NCI-H510A (cell line): ENCODE measurements at places on chromosomes 5 and 9.

DNA sequence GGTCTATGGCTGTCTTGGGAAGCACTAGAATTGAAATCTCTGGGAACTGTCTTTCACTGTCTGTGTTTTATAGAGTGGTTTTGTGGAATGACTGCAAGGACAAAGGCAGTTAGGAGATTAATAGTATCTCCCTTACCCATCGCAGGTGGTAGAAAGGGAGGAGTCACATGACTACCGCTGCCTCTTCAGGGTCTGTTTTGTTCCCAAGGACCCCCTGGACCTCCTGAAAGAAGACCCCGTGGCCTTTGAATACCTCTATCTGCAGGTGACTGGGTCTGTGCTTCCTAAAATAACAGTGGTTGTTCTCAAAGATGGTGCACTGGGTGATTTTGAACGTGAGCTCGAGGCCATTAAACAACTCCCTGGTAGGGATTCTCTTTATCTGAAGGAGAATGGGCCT lies 22.8 kb upstream of the TRMT10B start:
- no peak for DNase-seq

DNA sequence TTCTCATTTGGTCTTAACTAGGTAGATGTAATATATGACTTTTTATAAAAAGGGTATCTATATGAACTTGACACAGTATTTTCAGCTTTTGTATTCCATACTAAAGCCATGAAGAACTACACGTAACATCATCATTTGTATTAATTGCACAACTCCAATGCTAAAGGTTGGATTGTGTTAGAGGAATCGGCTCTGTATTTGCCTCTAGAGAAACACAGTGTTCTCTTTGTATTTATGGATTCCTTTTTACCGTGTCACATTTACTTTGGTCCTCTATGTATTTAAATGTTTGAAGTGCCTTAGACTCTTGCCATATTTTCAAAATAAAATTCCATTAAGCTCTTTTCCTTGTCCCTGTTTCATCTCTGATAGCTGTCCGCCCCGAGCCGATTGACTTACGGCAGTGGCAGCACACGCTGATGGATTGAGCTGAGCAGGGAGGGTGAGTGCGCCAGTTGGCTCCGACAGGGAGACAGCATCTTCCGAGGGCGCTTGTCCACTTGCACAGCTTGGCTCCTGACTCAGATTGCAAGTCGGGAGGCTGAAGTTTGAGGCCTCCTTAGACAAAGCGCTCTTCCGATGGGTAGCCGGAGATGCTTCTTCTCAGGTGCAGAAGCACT lies 95.6 kb upstream of the DMRT1 start:
- no peak for DNase-seq

DNA sequence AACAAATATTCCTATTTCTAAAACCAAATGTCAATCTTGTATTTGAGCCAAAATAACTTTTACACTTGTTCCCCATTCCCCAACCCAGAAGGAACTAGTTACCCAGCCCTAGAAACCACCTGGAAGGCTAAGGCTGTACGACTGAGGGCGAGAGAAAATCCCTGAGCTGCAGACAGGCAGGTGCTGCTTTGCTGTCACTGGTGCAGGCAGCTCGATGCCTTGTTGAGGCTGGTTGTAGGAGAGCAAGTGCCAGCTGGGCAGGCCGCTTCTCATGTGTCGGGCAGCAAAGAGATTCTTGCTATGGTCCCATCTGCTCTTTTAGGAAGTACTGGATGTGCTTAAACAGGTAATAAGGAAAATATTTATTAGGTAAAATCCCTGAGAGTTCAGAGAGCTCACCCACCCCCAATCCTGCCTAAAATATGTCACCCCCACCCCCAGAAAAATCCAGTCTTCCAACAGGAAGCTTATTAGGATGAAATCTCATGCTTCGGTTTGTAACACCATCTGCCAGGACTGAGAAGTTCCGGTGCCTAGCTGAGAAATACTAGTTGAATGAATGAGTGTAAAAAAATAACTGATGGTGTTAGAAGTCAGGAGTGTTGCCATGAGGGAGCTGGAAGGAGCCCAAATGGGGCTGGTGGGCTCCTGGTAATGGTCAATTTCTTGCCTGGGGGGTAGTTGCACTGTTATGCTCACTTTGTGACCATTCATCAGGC lies 91.1 kb upstream of the DMRT1 start:
- no peak for DNase-seq

GRCh38 chr9:84271921-84272556 lies 68.5 kb downstream of the SLC28A3 start:
- no peak for DNase-seq

DNA sequence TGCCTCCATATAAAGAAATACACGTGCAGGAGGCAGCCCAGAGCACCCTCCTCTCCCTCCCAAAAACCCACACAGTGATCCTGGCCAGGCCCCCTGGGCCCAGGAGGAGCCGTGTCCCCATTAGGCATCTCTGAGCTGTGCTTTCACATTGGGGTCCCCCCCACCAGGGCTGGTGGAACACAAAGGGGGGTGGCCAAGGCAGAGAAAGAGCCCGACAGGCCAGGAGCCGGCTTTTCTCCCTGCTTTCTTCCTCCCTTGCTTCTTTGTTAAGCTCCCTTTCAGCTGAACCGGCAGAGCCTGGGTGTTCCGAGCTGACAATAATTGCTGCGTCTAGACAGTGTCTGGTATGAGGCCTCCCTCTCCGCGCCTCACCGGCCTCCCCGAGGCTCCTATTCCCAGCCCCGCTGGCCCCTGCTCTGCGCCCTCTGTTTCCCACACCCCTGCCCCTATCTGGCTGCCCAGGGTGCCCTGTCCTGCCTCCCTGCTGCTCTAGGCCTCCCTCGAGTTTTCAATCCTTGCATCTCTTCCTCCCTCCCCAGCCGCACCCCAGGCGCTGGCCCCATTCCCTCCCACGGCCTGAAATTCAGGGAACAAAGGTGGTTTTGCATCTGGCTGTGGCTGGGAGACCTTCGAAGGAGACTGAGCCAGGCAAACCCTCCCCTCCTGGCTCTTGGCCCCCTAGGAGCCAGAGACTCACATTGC lies 120.6 kb downstream of the C9orf50 start:
- no peak for DNase-seq

- DNase-seq = no peak
Measured at GRCh38 chr5:171309276-171310211, 496 bp downstream of the TLX3 start.

GRCh38 chr9:69549310-69550202 lies 122.6 kb downstream of the APBA1 start:
- no peak for DNase-seq

DNA sequence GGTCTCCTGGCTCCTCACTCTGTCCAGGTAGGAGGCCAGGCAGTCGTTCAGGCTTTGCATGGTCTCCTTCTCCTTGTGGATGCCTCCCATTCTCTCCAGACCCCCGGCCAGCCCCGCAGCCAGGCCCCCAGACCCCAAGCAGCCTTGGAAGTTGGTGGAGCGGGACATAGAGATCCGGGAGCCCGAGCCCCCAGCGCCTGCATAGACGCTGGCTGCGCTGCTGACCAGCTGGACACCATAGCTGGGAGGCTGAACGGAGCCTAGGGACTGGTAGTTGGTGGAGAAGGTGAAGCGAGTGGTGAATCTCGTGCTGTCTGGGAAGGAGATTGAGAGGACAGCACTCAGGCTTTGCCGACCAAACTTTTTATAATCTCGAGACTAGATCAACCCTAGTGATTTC lies 35.9 kb downstream of the FOXI1 start:
- DNase-seq = no peak

DNA sequence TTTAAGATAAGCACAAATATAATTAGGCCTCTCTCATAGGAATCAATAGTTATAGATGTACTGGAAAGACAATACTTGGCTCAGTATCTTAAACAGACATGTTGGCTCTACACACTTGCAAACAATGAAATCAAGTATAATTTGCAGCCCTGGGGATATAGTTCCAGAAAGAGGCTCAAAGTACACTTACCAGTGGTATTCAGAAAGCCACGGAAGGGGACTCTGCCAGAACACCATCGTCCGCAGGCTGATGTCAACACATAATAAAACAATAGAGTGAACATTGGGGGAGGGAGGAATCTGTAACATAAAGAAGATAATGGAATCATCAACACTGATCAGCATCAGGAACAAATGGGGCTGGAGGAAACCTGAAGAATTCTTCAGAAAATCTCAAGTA lies 31.2 kb upstream of the EBF1 start:
- DNase-seq = no peak

DNA sequence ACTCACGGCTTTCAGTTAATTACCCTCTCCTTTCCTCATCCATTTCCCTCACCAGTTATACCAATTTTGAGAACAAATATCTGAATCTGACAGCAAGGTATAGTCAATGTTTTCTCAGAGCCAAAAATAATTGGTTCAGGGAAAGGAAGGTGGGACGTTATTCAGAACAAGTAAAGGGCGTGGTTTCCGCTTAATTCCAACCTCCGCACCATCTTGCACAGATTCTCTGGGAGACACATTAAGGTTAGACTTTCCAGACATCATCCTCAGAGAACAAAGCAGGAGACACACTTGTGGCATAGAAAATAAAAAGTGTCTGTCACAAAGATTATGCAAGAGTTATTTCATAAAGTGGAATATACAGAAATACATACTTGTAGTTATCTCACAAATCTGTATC lies 441.2 kb downstream of the IRX1 start:
- DNase-seq = no peak

DNA sequence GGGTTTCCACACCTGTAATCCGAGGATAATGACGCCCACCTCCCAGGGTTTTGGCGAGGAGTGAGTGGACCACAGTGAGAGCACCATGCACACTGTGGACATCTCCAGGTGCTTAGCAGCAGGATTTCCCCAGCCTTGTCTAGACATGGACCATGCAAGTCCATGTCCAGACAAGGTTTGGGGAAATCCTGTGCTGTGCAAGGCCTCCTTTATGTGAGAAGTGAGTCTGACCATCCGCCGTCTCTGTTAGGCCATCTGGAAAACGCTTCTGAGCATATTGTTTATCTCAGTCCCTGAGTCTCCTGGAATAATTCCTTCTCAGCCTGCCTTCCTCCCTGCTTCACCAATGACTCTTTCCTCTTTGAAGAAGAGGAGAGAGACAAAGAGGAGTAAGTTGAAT lies 26.2 kb upstream of the TNFAIP8 start:
- no peak for DNase-seq

DNA sequence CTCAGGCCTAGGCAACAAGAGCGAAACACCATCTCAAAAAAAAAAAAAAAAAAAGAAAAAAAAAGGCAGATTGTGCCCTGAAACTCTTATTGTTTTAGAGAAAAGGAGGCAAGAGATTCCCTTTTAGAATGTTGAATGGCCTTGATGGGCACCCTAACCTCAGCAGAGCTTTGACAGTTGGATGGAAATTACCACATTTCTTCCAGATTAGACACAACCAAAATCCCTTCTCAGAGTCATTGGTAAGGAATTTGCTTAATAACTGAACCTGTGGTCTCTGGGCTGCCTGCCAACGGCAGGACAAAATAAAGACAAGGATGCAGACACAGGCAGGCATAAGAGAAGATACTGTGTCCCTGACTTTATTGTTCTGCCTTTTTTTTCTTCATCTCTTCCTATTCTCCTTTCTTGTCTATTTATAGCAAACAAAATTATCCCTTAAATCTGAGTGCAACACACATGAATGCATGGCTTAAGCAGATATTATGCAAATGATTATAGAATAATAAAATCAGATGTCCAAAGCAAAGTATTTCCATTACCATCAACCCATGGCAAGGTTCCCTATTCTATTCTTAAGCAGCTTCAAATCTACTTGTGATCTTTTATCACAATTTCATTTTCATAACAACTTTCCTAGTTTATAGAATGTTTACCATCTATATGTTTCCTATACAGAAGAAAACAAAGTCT lies 37.3 kb upstream of the TRIO start:
- DNase-seq = no peak

DNA sequence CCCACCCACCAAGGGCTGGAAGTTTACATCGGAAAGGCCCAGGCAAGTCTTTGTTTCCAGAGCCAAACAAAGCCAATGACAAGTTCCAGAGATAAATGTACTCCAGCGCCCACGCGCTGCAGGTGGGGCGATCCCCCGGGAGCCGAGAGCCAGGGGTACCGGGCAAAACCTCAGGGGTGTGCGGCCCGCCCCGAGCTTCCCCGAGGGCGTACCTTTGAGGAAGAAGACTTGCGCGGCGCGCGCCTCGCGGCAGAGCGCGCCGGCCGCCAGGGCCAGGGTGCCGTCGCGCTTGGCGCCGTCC lies 671 bp downstream of the DUSP1 start:
- no peak for DNase-seq

GRCh38 chr5:132378580-132378979 lies 9.1 kb downstream of the SLC22A5 start:
- DNase-seq = no peak

DNA sequence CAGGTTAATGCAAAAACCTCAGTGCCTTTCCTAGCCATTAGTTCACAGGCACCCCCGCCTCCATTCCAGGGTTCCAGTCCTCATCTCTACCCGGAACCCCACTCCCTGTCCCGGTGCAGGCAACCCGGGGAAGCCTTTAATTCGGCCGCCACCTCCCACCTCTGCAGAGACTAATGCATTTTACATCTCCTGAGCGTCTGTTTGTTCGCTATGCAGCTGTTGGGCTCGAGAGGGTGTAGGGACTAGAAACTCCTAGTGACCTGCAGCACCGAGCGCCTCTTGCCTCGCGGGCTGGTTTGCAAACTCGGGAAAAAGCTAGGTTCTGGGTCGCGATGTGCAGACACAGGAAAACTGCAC lies 3.6 kb downstream of the GDNF start:
- no peak for DNase-seq

GRCh38 chr9:38641985-38642864 lies 21.8 kb upstream of the ANKRD18A start:
- no peak for DNase-seq

GRCh38 chr9:70835323-70835722 lies 286.1 kb downstream of the TRPM3 start:
- no peak for DNase-seq

- no peak for DNase-seq
Measured at GRCh38 chr9:33437898-33438297, 9.5 kb downstream of the AQP3 start.

GRCh38 chr5:141903261-141903660 lies 20.4 kb upstream of the DELE1 start:
- DNase-seq = no peak

- no peak for DNase-seq
Measured at GRCh38 chr5:170226661-170227060, 6.1 kb upstream of the C5orf58 start.

GRCh38 chr5:67353500-67354450 lies 157.2 kb upstream of the CD180 start:
- DNase-seq = no peak

- no peak for DNase-seq
Measured at GRCh38 chr5:160466116-160466515, 44.5 kb downstream of the PTTG1 start.

- no peak for DNase-seq
Measured at GRCh38 chr9:134061688-134062371, 6.0 kb downstream of the BRD3 start.

DNA sequence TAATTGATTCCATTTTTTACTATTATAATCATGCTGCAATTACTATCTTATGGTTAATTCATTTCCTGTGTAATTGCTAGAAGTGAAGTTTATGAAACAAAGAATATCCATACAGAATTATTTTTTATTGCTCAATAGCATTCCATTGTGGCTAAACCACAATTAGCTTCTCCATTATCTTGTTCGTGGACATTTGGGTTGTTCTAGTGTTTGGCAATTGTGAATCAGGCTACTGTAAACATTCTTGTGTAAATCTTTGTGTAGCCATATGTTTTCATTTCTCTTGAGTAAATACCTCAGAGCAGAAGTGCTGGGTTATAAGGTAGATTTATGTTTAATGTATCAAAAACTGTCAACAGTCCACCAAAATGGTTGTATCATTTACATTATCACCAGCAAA lies 341.1 kb downstream of the MAT2B start:
- no peak for DNase-seq

GRCh38 chr5:139700711-139701055 lies 52.5 kb downstream of the CXXC5 start:
- no peak for DNase-seq

GRCh38 chr5:113169720-113170119 lies 193.1 kb downstream of the DCP2 start:
- no peak for DNase-seq
